ENCODE measurements at places on chromosomes 3 and 15. TPM values are rescaled to one million over a fixed set of nuclear protein-coding genes. Genes with fewer than 3 reads are reported as not detected.

DNA sequence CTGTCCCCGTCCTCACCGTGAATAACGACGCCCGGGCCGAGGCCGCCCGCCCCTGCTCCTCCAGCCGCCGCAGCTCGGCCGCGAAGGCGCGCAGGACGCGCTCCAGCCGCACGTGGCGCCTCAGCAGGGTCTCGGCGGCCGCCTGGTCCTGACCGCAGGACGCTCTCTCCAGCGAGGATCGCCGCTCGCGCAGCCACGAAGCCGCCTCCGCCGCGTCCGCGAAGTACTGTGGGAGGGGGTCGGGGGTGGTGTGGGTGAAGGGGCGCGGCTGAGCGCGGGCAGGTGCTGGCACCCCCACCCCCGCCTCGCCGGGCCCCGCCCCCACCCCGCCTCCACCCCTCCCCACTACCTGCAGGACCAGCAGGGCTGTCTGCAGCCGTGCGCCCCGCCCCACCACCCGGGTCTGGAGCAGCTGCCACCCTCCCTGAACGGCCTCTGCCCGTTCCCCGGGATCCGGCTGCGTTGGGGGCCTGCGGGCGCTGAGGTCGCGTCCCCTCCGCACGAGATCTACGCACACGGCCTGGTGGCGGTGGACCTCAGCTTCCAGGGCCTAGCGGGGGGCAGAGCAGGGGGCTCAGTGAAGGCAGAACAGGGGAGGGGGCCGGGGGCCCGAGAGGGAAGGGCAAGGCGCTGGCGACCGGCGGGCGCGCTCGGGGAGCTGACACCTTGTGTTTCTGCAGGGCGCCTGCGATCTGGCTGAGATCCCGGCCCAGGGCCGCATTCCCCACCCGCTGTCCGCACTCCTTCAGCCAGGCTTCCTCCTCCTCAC lies 11.7 kb downstream of the SPTBN5 start:
- H3K27me3 ChIP-seq, result no peaks in the 10 kb centered on the region
- H3K4me1 ChIP-seq, result peaks cover 11% of the 10 kb centered on the region
- no peaks in the 10 kb centered on the region for H3K36me3 ChIP-seq
- no peak overlapping the region for H3K4me3 ChIP-seq

DNA sequence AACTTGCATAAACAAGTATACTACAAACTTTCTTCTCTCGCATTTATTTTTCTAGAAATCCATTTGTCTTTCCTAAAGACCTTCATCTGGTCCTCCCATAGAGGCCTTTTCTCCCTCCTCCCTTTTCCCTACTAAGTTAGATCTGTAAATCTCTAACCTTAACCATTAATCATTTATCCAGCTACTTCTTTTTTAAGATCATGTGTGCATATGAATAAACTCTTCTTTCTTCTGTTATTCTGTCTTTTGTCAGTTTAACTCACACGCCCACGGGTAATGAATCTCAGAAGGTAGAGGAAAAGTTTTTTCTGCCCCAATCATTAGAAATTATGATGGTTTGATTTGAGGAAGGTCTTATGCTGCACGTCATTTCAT lies 48.7 kb upstream of the FHIT start:
- H3K4me3 ChIP-seq, result no peak overlapping the region
- H3K4me1 ChIP-seq, result peaks cover 10% of the 10 kb centered on the region
- H3K27me3 ChIP-seq, result no peaks in the 10 kb centered on the region
- no peaks in the 10 kb centered on the region for H3K36me3 ChIP-seq
- H3K27ac ChIP-seq, result no peak overlapping the region
- DNase-seq, result no peak

GRCh38 chr15:31216215-31216911 lies 110.3 kb upstream of the KLF13 start:
- DNase-seq, result peak; percentile 44
- peaks cover 28% of the 10 kb centered on the region for H3K4me1 ChIP-seq
- H3K4me3 ChIP-seq, result peak overlapping the region; percentile 77
- peak overlapping the region; percentile 76 for H3K27ac ChIP-seq
- no peaks in the 10 kb centered on the region for H3K36me3 ChIP-seq

DNA sequence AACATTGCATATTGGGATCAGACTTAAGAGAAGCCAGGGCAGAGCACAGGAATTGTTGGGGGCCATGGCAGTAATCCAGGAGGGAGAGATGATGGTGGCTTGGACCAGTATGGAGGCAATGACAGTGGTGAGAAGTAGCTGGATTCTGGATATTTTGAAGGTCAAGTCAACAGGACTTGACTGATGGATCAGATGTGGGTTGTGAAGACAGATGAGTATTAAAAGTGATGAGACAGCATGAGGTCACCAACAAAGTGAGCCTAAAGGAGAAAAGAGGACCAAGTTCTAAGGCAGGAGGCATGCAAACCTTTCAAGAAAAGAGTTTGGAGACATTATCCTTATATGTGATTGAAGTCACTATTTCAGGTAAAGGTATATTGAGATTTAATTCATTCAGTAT lies 56.6 kb upstream of the TIPARP start:
- no peak overlapping the region for H3K27ac ChIP-seq
- H3K4me3 ChIP-seq, result no peak overlapping the region
- no peaks in the 10 kb centered on the region for H3K27me3 ChIP-seq

GRCh38 chr15:79412429-79412828 lies 19.7 kb upstream of the MINAR1 start:
- H3K4me1 ChIP-seq, result no peaks in the 10 kb centered on the region
- DNase-seq, result no peak
- H3K36me3 ChIP-seq, result peaks cover 27% of the 10 kb centered on the region
- H3K4me3 ChIP-seq, result no peak overlapping the region
- no peaks in the 10 kb centered on the region for H3K27me3 ChIP-seq

The WNT5A gene
- not detected for polyA plus RNA-seq

The SYNM gene
- not detected for polyA plus RNA-seq

The MORC1 gene
- not detected for polyA plus RNA-seq

The SLC24A1 gene
- 0.83 TPM for polyA plus RNA-seq

The CCDC33 gene
- polyA plus RNA-seq, result not detected

The SLC6A11 gene
- polyA plus RNA-seq, result not detected
